ENCODE measurements at places on chromosomes 2 and 18. TPM values are rescaled to one million over a fixed set of nuclear protein-coding genes. Genes with fewer than 3 reads are reported as not detected.

The TGOLN2 gene
- 161 TPM for total RNA-seq

The ABHD3 gene
- 33.1 TPM for total RNA-seq

GRCh38 chr2:120934574-120935338, 199.1 kb downstream of the GLI2 start:
- H3K27me3 ChIP-seq, result peaks cover 6% of the 10 kb centered on the region
- no peaks in the 10 kb centered on the region for H3K36me3 ChIP-seq
- H3K4me1 ChIP-seq, result no peaks in the 10 kb centered on the region
- DNase-seq, result no peak
- H3K27ac ChIP-seq, result no peak overlapping the region
- no peak overlapping the region for H3K4me3 ChIP-seq

DNA sequence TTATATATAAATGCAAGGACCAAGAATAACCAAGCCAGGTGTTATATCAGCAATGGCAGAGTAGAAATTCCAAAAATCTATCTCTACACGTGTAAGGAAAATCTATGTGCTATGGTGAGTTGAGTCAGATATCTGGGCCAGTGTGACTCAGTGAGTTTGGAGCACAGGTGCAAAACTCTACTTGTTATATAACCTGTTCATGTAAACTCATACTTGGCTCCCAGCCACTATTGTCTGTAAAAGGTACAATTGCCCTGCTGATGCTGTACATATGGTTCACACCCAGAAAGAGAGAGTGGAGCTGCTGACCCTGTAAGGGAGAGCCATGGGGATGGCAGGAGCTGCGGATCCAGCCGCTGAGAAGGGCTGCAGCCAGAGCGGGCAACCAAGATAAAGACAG, 112.0 kb downstream of the TRABD2A start:
- no peak overlapping the region for H3K4me3 ChIP-seq
- no peaks in the 10 kb centered on the region for H3K27me3 ChIP-seq
- H3K4me1 ChIP-seq, result no peaks in the 10 kb centered on the region
- no peak for DNase-seq
- no peaks in the 10 kb centered on the region for H3K36me3 ChIP-seq

GRCh38 chr2:197108758-197109157, 182.3 kb upstream of the PGAP1 start:
- H3K4me3 ChIP-seq, result no peak overlapping the region
- H3K4me1 ChIP-seq, result no peaks in the 10 kb centered on the region
- no peak for DNase-seq
- no peaks in the 10 kb centered on the region for H3K27me3 ChIP-seq
- H3K27ac ChIP-seq, result no peak overlapping the region

DNA sequence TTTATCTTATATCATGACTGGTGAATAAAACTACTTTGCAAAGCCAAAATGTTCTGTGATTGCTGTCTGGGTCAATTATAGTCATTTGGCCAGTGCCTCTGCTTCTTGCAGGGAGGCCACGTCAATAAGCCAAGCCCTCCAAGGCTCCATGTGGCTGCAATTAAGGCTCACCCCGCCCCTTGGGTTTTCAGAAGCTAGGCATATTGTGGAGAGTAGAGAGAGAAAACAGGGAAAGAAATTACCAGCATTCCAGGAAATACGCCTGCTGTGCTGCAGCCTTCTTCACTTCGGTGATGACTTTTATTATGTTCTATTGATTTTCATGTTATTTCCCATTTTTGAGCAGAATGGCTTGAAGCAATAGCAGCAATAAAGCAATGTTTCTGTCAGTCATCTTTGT, 319.7 kb downstream of the SOX11 start:
- H3K27ac ChIP-seq, result no peak overlapping the region
- no peak for DNase-seq
- H3K4me1 ChIP-seq, result no peaks in the 10 kb centered on the region
- H3K36me3 ChIP-seq, result no peaks in the 10 kb centered on the region
- no peaks in the 10 kb centered on the region for H3K27me3 ChIP-seq
- H3K4me3 ChIP-seq, result no peak overlapping the region

GRCh38 chr2:70240599-70240998, 7.8 kb downstream of the TIA1 start:
- peaks cover 30% of the 10 kb centered on the region for H3K36me3 ChIP-seq
- no peak for DNase-seq

Measured in T-cell (primary cell).